ENCODE measurements at places on chromosomes 11 and 22.

GRCh38 chr11:26467506-26467905 is 104.6 kb downstream of the MUC15 start:
- DNase-seq, result no peak

- no peak for DNase-seq
These were observed 624.7 kb upstream of the B3GAT1 start for GRCh38 chr11:135036488-135037297.

DNA sequence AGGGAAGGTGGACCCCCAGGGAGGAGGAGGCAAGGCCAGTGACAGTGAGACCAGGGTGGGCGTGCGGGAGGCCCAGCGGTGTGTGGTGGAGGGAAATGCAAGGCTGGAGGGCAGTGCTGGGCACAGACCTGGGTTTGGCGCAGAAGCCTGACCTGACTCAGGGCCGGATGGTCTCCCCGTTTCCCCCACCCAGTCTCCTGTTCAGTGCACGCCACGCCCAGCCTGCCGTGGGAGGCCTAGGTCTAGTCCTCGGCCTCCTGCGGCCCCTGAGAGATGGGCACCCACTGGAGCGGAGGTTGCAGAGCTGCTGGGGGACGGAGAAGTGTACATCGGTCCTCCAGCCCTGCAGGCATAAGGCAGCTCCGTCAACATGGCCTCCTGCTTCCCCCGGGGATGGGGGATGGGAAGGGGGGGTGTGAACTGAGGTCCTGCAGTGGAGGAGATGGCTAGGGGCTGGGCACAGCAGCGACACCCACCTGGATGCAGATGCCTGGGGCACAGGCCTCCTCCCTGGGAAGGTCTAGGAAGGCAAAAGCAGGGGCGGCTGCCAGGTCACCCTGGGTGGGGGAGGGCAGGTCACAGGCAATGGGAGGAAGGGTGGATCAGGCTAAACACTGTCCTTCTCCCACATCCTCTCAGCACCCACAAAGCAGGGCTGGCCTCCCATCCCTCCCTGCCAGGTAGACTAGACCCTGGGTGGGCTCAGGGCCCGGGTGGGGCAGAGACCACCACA is 15.9 kb downstream of the IL17REL start:
- no peak for DNase-seq

- no peak for DNase-seq
These were observed 9.1 kb downstream of the MRGPRF start for GRCh38 chr11:69003866-69004367.

GRCh38 chr22:38262051-38262795 is 10.6 kb downstream of the TMEM184B start:
- peak; percentile 70 for DNase-seq

- DNase-seq, result no peak
These were observed 41.8 kb upstream of the BARX2 start for GRCh38 chr11:129333873-129334272.
